ENCODE measurements at places on chromosomes 1 and 21.

DNA sequence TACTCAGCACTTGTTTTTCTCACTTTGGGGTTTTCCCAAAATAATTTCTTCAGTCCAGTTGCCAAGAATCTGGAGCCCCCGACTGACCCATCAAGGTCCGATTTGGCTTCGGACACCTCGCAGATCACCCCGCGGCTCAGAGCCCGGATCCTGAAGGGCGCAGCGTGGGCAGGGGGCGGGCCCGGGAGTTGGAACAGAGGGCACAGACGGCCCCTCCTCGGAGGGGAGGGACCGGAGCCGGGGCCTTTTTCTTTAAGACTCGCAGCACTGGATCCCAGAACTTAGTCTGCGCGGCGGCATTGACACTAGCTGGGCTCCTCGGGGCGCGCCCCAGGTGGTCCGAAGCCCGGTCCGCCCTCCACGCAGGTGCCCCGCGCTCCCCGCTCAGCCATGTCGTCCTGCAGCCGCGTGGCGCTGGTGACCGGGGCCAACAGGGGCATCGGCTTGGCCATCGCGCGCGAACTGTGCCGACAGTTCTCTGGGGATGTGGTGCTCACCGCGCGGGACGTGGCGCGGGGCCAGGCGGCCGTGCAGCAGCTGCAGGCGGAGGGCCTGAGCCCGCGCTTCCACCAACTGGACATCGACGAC lies at the start of gene CBR3:
CBR3 (plus strand) TSS at position 277 of the 588 bp plus-strand sequence; CDS start at position 391, 114 bp downstream.
- no peak for DNase-seq

DNA sequence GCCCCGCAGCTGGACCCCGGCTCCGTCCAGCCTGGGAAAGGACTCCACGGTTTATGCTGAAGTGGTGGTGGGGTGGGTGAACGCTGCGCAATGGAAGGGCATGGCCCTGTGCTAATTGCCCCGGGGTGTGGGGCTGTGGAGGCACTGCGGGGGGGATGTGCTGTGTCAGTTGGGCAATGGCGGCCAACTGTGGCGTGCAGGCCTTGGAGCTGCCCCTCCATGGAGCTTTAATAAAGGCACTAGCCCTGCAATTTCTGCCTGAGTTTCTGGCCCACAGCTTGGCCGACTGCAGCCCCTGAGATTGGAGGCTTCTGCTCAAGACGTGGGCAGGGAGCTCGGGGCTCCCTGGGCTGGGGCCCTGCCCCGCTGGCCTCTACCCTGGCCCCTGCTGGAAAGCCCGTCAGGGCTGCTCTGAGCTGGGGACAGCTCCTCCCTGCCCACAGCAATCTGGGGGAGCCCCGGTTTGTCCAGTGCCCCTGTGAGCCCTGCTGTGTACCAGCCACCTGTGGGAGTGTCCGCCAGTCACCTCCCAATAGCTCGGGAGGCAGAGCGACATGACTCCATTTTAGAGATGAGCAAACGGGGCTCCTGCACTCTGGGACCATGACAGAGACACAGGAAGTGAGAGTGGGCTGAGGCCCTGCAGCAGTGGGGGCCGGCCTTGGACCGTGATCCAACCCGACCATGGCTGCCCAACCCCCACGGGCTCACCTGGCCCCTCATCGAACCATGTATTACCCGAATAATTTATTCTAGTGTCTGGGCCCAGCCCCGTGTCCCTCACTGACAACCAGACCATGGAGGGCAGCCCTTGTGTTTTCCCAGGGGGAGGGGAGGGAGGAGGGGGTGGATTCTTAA lies 8.7 kb upstream of the TNFRSF14 start:
- no peak for DNase-seq

GRCh38 chr1:110310300-110310699 lies 28.9 kb upstream of the RBM15 start:
- no peak for DNase-seq

DNA sequence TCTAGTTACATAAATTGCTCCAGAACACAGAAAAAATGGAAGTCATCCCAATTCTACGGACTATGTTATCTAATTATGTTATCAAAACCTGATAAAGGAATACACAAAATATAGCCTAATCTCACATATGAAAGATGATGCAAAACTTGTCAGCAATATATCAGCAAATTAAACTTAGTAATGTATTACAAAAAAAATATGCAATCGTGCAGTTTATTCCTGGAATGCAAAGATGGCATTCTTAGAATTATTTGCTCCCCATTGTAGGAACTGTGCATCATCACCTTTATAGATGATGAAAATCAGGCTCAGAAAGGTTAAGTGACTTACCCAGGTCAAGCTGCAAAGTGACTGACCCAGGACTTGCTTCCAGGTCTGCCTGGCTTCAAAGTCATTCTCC lies 7.8 kb downstream of the FOXE3 start:
- DNase-seq: no peak

DNA sequence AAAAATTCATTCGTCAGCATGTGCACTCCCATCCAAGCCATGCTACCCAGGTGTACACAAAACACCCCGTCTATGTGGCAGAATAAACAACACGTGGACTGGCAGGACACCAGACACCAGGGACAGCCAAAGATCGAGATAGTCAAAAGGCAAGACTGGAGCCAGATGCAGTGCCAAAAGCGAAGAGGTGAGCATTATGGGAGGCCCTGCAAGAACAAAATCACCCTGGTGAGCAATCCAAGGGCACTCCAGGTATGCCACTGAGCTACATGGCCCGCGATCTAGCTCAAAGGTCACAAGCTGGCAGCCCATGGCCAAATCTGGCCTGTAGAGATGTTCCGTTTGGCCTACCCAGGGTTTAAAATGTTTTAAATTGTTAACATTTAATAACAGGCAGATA lies 33.7 kb downstream of the PLPP3 start:
- DNase-seq: no peak

DNA sequence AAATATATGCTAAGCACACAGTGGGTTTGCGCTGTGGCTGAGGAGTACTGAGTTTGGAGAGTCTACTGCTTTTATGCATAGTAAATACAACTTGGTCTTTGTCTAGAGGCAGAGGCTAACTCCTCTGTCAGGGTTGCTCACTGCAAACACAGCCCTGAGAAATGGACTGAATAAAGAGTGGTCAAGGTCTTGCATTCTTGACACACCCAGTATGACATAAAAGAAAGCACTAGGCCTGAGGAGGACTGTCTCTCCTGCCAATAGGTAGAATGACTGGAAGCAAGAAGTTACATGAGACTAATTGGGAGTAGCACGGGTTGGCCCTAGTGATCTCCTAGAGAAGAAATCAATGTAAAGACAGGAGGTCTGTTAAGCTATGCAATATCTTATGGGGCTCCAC lies 367.2 kb upstream of the B3GALT2 start:
- DNase-seq: no peak

DNA sequence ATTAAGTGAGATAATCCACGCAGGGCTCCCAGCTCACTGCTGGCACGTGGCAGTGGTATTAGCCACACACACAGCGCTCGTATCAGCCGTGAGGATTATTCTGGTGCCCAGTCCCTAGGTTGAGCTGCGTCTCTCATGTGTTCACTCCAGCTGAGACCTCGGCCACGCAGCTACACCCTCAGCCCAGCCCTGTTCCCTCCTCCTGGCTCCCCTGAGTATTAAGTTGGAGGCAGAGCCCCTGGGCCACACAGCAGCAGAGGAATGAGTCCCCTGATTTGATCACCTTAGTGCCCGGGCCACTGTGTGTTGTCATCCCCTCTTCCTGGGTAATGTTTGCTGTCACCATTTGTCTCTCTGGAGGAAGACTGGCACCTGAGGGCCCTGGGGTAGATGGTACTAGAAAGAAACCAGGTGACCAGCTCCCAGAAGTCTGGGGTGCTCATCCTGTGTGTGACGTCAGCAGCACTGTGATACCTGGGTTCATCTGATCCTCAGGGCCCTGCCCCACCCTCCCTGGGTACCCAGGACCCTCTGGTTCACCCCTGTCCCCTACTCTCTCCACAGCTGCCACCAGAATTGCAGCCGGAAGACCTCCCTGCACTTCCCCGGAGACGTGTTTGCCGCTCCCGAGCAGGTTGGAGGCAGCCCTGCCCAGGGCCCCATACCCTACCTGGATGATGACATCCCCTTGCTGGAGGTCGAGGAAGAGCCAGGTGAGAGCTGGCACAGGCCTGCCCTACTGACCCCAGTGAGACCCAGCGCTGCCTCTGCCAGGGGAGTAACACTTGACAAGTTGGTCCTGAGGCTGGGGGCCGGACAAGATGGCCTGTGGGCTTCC lies 40.1 kb downstream of the DISP3 start:
- no peak for DNase-seq

DNA sequence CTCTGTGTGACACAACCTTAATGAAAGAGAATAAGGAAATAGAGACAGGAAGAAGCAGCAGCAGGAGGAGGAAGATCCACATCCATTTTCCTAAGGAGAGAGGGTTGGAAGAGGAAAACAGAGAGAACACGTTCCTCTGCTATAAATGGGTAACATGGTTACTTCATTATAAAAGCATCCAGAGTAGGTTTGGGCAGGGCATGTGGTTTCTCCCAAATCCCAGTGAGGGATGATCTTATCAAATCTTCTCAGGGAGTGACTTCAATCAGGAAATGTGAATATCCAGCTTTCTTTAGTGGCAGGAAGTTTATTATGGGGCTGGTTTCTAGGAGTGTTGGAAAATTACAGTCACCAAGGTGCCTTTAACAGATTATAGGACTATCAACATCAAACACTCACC lies 11.1 kb downstream of the CYP2J2 start:
- DNase-seq: no peak

DNA sequence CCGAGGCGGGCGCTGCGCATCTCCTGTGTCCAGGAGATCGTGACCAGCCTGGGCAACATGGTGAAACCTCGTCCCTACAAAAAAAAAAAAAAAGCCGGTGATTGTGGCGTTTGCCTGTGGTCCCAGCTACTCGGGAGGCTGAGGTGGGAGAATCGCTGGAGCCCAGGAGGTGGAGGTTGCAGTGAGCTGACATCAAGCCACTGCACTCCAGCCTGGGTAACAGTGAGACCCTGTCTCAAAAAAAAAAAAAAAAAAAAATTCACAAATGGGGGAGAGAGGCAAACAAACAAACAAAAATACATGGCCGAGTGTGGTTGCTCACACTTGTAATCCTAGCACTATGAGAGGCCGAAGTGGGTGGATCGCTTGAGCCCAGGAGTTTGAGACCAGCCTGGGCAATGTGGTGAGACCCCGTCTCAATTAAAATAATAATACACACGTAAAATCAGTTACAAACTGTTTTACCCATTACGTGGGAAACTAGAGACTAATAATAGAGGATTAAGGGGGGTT lies 758 bp downstream of the TATDN3 start:
- DNase-seq: no peak

- DNase-seq: no peak
Measured at GRCh38 chr1:40197656-40198055, 36.5 kb downstream of the RLF start.

All from H1 (cell line).